ENCODE measurements at places on chromosomes 2 and 18. TPM values are rescaled to one million over a fixed set of nuclear protein-coding genes. Genes with fewer than 3 reads are reported as not detected.

- DNase-seq = no peak
Observed at GRCh38 chr2:145563741-145564615, 1044.1 kb upstream of the ZEB2 start.

DNA sequence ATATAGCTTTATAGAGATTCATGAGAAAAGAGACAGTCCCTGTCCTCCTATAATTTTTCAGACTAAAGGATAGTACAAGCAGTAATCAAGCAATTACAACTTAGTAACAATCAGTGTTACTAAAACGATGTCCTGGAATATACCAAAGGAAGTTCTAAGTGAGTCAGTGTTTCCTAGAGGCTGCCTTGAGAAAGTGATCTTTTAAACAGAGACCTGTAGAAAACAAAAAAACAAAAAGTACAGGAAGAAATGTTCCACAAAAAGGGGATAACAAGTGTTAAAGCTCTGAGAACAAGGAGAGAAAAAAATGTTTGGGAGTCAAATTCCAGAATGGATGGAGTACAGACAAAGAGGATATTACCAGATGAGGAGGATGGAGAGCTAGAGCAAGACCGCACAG is 556.4 kb downstream of the ERBB4 start:
- DNase-seq = no peak

- DNase-seq = no peak
Observed at GRCh38 chr18:77765468-77765867, 515.8 kb downstream of the GALR1 start.

DNA sequence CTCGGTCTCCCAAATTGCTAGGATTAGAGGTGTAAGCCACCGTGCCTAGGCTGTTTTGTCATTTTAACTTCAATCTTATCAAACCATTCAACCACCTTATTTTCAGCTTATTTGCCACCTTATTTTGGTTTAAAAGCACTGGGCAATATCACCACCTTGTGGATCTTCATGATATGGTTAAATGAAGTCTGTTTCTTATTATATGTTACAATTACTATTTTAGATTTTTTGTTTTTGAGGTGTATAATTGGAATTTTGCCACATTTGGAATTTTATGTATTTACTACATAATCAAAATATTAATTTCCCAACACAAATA is 43.8 kb upstream of the SCN9A start:
- no peak for DNase-seq

DNA sequence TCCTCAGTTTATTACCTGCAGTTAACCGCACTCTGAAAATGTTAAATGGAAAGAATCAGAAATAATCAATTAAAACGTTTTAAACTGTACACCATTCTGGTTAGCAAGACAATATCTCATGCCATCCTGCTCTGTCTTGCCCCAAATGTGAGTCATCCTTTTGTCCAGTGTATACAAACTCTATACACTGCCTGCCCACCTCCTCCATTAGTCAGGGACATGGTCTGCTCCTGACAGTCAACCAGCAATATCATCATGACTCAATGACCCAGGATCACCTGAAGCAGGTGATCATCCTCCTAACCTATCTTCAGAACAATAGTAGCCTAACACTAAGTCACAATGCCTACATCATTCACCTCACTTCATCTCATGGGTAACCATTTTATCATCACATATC is 214.7 kb downstream of the KCNH7 start:
- no peak for DNase-seq

DNA sequence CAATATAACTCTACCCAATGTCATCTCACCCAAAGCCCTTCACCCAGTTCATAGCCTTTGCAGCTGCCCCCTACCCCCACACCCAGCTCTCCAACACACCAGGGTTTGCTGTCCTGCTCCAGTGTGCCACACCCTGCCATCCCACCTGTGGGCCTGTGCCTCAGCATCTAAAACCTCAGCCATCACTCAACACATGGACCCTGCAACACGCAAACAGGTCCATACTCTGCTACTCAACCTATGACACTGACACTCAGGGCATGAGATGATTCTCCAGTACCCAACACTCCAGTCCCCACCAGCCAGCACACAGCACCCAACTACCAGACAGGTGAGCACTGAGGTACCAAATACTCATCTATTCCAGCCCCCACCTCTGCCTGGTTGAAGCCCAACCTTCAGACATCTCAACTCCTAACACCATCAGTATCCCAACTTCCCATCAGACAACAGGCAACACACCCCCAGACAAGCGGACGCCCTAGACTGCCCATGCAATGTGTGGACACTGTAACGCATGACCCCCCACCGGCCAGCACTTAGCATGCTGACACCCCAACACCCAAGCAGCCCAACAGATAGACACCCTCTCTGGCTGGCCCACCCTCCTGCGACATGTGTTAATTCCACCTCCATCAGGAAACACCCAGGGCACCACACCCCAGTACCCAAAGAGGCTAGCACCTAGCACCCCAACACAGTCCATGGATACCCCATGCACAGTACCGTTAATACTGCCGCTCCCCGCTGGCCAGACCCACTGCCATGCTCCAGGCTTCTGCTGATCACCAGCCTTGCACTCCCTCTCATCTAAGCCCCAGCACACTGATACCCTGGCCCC is 25.0 kb downstream of the ZAP70 start:
- DNase-seq = no peak

- no peak for DNase-seq
Observed at GRCh38 chr18:11760498-11761167, 71.6 kb downstream of the GNAL start.

DNA sequence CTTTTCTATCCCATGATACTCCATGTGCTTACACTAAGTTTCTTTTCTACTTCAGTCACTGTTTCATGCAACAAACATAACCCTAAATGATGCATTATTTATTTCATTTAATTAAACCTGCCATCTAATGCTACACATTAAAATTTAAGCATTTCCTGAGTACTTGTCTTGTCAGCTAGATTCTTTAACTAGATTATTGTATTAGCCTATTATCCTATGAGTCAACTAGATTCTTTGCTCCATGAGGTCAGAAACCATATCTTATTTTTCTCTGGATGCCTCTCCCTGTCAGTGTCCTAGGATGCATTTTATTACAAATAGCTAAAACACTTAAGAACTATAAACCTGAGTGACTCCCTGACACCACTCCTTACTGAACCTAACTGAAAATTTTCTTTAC is 652.4 kb downstream of the SLC4A3 start:
- no peak for DNase-seq

DNA sequence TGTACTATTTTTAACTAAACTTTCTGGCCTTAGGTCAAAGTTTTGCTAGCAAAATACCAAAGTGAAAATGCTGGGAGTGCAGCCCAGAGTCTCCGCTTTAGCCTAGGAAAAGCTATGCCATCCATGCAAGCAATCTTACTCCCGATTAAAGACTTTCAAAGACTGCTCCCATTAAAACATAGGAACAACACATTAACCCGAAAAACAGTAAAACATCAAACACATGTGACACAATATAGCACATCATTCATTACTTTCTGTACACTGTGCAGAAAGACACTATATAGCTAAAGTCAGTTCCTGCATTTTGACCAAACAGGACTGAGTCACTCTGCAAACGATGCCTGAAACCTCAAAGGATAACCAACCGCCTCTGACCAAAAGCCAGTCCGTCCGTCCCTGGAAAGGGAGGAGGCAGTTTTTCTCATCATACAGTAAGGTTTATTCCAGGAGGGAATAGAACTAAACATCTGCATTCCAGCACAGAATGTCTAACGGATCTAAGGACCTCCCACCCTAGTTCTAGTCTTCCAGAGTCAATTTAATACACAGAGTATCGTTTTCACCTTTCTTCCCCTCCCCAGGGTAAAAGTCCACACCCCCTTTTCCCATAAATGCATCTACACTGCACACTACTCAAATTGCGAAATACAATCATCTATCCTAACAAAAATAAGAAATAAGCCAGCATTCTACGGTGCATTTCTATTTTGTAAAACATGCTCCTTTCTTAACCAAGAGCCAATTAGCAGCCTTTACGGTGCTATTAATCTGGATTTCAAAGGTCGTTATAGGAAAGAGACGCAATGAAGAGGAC is 1.7 kb downstream of the ROCK2 start:
- DNase-seq = no peak

DNA sequence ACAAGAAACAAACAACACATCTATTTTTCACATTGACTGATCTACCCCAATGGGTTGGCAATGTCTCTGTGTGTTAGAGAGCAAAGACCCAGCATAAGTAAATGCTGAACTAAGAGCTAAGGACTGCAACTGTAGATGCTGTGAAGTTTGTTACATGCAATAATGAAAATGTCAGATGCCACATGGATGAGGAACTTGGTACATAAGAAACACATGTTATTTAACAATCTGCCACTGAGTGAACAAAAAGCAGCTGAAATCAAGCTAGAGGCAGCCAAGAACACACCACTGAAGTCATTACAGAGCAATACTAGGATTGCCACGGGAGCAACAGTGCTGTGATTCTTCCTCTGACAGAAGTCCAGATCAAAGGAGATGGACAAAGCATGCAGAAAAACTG is 389.4 kb downstream of the CDH2 start:
- DNase-seq = no peak

DNA sequence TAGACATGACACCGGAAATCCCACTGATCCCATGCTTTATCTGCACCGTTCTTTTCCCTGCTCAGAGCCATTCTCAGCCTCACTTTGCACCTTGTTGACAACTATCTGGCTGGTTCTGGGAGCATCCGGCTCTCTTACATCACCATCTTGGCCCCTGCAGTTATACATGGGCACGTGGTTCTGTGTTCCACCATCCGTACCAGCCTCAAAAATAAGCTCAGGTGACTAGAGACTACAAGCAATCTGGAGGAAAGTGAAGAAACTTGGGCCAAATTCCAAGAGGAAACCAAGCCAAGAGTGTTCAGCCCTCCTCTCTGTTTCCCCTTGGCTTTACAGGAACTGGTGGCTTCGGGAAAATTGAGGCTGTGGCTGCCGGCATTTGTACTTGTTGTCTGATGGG is 244.6 kb upstream of the ACVR2A start:
- no peak for DNase-seq

GRCh38 chr18:11149441-11150270 is at the start of gene PIEZO2:
Gene PIEZO2 (minus strand): TSS chr18:11149569. CDS start chr18:11148588, 981 bp downstream.
- DNase-seq = peak; percentile 89

- no peak for DNase-seq
Observed at GRCh38 chr18:44039216-44039615, 641.5 kb upstream of the SETBP1 start.

- DNase-seq = no peak
Observed at GRCh38 chr2:32783469-32783868, 155.6 kb downstream of the TTC27 start.

- DNase-seq = no peak
Observed at GRCh38 chr2:232076736-232077135, 115.2 kb downstream of the DIS3L2 start.

DNA sequence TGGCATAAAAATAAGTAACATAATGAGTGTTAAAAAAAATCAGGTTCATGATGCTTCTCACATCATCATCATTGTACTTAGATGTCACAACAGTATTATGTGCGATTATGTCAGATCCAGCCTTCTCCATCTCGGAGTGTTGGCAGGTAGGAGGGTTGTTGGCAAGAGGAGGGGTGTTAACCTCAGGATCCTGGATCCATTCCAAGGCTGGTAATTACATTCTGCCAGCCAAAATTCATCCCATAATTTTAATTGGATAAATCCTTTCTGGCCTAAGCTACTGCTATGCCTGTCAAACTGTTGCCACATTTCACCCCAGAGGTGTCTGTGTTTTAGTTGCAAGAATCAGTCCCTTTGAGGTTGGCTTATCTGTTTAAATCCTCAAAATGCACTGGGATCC is 891 bp upstream of the FTCDNL1 start:
- no peak for DNase-seq

- DNase-seq = no peak
Observed at GRCh38 chr2:7971841-7972240, 710.0 kb upstream of the ID2 start.

- no peak for DNase-seq
Observed at GRCh38 chr18:3340682-3341097, 78.8 kb downstream of the MYL12B start.

- DNase-seq = no peak
Observed at GRCh38 chr2:100744589-100744988, 75.3 kb upstream of the NPAS2 start.

Gene POMC
- polyA plus RNA-seq = 0.38 TPM

Gene FIGN
- 1.6 TPM for polyA plus RNA-seq

Gene ZNG1B
- polyA plus RNA-seq = 28.6 TPM

Gene CRYGA
- not detected for polyA plus RNA-seq

Gene FAM136A
- 31.2 TPM for polyA plus RNA-seq
